ENCODE measurements at places on chromosomes 6 and 20.

DNA sequence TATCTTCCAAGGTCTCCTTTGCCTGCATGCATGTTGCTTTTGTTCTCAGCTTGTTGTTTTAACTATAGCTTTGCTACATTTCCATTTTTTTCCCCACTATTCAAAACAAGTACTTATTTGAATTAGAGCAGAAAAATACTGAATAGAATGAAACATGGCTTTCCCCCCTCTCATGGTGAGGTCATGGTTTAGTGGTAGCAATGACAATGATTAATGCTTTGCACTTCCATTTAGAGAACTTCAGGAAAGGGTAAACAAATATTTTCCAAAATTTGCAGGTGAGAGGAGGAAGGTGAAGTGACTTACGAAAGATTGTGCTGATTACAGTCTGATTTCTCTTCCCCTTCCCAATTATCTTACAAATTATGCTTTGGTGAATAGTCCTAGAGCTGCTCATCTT is 47.8 kb upstream of the TRAF3IP2 start:
- no peak for DNase-seq

DNA sequence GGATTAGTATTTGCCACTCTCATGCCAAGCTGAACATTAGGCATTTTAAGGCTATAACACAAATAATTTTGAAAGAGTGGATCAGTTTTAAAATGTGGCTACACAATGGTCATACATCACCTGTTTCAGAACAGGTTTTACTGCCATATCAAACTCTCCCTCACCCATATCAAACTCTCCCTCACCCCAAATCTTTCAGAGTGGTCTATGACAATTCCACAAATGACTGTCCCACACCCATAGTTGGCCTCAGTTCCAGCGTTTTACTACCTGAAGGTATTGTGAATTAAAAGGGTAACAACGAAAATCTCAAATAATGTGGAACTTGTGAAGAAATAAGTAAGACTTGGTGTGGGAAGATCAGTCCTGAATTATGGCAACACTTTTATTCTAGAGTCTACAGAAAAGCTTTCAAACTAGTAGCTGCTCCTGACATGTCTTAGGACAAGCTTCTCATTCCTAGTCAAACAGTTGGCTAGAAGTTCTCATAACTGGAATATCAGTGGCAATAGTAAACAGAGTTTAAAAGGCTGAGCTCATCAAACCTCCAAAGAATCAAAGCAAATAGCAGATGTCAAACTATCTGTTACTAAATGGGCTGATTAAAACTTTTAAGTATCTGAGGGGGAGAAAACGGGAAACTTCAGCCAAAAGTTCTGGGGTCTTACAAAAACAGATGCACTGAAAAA is 52.4 kb downstream of the MAP3K7 start:
- DNase-seq: no peak

DNA sequence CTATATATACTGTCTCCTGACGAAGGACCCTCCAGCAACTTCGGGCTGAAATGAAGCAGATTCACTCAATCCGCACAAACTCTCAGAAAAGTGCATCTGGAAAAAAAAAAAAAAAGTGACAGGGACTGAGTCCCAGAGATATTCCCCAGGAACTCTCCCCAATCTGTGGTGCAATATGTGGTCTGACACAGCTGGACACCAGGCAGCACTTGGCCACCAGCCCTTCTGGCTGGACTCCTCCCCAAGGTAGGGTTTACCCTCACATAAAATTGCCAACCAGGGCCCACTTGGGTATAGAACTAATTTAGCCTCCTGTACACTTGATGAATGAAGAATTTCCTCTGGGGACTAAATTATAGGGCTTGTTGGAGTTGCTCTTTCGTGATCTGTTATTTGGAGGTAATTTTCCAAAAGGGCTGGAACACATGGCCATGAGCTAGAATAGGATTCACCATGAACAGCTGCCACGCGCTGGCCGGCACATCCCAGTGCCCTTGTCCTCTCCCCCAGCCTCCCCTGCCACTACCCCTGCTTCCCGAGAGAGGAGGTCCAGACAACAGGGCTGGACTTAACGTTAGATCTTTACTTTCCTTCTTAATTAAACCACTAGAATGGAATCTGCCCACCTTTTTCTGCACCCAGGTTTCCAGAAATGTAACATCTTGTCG is 379.2 kb downstream of the BMP2 start:
- no peak for DNase-seq

GRCh38 chr6:110183292-110183885 is 3.2 kb downstream of the CDC40 start:
- no peak for DNase-seq

GRCh38 chr6:109331081-109331480 is 51.2 kb downstream of the CD164 start:
- DNase-seq: no peak

Measured in stimulated activated CD8-positive, alpha-beta memory T cell treated with anti-CD3 and anti-CD28 coated beads, Interleukin-15, amount 100 ng/mL, for 4 hours (primary cell).